ENCODE measurements at places on chromosomes 4 and X.

DNA sequence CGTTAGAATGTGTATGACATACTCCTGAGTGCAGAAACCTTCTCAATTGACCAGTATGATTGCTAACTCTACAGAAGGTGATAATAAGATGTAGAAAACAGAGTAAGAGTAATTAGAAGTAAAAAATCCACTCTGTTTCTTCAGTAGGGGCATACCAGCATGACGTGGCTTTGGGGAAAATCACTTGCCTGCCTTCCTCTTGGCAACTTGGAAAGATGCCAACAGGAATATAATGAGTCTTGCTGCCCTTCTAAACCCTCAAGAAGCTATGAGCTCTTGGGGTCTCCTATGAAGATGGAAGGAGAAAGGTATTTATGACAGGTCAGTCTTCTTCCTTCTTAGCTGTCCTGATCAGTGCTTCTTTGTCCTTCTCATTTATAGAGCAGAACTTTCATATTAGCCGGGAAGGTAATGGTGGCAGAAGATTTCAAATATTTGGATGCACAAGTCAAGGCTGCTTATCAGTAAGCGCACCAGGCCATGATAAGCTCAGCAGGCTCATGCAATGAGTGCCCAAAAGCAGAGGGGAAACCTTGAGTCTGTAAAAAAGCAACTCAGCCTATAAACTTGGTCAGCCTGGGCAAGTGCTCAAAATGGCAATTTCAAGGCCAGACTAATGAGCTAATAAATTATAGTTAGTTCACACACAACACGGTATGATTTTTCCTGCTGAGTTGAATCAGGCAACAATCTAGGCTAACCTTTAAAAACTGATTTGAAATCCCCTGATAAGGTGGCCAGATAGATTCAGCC, 69.7 kb upstream of the PPARGC1A start:
- DNase-seq, result no peak

DNA sequence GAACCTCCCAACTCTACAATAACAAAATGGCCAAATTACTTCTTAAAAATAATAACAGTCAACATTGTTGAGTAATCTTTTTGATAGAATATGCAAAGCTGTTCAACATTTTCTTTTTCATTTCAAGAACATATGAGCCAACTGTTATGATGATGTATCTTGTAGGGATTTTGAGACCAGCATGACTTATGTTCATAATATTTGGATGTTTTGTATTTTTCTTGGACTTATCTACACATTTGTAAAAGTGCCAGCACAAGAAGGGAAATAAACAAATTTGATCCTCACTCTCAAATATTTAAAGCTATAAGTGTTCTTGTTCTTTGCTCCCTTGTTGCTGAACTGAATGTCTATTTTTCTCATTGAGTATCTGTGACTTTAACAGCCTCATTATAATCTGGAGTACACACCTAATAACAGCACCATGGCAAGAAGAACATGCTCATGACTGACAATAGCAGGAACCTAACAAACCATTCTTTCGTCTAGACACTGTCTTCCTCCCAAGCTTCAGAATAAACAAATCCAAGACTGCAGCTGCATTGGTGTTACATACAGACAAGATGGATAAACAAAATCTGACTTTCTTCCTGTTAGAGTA, 1049.7 kb downstream of the FAT4 start:
- DNase-seq, result no peak

- no peak for DNase-seq
Observed at GRCh38 chr4:52862639-52863161, 583 bp downstream of the RASL11B start.

DNA sequence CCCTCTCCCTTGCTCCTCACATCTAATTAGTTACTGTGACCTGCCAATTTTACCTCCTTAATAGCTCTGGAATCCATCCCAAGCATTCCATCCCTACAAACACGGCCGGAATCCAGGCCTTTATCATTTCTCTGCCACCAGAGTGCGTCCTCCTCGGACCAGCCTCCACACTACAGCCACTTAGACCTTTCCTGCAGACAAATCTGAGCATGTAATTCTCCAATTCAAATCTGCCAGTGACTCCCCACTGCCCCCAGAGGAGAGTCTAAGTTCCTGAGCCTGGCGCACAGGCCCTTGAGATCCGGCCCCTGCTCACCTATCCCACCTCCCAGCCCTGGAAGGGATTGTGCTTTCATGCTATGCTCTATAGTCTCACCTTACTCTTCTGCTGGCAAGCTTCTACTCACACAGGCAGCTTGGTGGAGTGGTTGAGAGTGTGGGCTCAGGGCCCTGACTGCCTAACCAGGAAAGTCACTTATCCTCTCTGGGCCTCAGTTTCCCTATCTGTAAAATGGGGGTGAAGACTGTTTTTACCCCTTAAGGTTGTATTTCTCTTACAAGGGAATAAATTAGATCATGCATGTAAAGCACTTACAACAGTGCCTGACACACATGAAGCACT, 31.2 kb downstream of the PJA1 start:
- no peak for DNase-seq

GRCh38 chrX:69991685-69992084, 58.1 kb downstream of the AWAT2 start:
- no peak for DNase-seq

- DNase-seq, result peak; percentile 38
Observed at GRCh38 chrX:50853399-50853798, 39.4 kb upstream of the SHROOM4 start.

Data from pons (tissue), 1 donor.